ENCODE measurements at places on chromosomes 5 and 9.

DNA sequence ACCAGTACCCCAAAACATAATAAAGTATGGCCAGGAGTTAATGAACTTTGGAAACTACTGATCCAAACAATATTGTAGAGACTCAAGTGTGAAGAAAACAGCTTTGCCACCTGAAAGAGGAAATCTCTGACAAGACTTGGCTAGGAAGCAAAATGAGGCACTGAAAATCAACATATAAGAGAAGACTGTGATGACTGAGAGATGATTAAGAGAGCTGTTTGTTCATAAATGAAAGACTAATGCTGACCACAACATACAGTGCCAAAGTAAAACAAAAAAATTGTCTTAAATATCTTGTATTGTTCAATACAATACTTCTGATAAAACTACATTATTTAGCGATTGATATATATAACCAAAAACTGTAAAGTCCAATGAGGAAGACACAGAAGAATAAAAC is 7.2 kb downstream of the RC3H2 start:
- peak; percentile 9 for DNase-seq

DNA sequence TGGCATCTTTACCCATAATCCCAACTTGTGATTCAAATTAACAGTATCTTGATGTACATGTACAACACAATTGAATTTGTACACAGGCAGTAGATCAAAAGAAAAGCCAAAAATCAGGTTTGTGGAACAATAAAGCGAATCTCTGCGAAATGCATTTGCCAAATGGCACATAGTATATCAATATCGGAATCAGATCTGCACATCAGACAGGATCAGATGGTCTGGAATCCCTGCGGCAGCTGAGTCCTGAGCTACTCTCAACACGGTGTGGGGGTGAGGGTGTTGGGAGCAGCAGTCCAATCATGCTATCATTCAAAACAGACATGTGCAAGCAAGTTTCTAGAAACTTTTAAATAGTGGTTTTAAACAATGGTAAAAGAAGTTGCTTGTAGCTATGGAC is 358.3 kb downstream of the SEMA5A start:
- no peak for DNase-seq

- no peak for DNase-seq
Measured at GRCh38 chr5:171826132-171826531, 40.5 kb downstream of the SMIM23 start.

- no peak for DNase-seq
Measured at GRCh38 chr5:33303579-33304095, 137.1 kb upstream of the TARS1 start.

- no peak for DNase-seq
Measured at GRCh38 chr5:102843997-102844396, 88.9 kb downstream of the PAM start.

GRCh38 chr9:27925815-27926214 is 352.5 kb upstream of the C9orf72 start:
- no peak for DNase-seq

DNA sequence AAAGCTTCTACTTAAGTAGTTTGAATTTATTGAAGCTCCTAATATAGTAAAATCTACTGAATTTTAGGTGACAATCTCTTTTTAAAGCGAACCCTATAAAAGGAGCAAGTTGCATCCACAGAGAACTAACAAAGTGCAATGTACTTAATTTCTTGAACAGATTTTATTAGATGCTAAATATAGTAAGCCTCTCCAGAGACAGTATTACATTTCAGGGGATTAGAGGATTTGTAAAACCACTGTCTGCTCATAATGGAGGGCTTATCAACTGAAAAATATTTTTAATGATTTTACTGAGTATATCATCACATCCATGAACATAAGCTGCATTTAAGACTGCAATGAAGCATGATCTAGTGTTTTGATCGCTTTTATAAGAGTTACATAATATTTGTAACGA is 230.0 kb upstream of the EFNA5 start:
- no peak for DNase-seq

Measured in AG10803 (cell line).